Ovary (tissue), 10 donors: ENCODE measurements at places on chromosomes 4 and X. TPM values are rescaled to one million over a fixed set of nuclear protein-coding genes. Genes with fewer than 3 reads are reported as not detected.

DNA sequence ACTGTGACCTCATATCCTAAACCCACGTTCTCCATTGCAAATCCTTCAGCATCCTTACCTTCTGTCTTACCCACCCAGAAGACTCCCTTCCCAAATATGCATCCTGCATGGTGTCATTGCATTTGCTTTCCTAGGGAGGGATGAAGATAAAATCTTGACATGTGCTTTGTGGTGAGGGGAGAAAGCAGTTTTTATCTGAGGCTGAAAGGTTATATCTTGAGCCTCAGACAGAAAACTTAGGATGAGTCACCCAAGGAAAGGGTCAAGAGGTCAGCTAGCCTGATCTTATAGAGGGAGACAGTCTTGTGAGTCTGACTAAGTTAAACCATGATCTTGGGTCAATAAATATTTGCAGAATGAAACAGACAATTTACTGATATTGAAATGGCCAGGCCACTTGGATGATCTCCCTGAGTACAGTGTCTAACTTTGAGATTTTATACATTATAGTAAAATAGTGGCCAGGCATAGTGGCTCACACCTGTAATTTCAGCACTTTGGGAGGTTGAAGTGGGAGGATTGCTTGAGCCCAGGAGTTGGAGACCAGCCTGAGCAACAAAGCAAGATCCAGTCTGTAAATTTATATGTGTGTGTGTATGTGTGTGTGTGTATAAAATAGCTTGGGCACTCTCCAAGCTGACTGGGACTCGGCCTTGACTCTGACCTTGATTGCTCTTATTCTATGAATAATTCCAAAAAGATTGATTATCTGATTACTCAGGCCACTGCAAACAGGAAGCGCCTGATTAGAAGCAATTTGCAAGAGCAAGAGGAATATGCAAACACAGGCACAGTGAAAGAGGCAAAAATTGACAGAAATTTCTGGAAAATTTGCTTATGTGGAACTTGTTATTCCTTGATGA, 15.4 kb upstream of the FAM9C start:
- no peak for DNase-seq

The RHOXF2B gene
- 0.17 TPM for polyA plus RNA-seq

The ZFYVE28 gene
- polyA plus RNA-seq, result 1.3 TPM

GRCh38 chr4:125368146-125368545, 53.4 kb downstream of the FAT4 start:
- DNase-seq, result no peak

DNA sequence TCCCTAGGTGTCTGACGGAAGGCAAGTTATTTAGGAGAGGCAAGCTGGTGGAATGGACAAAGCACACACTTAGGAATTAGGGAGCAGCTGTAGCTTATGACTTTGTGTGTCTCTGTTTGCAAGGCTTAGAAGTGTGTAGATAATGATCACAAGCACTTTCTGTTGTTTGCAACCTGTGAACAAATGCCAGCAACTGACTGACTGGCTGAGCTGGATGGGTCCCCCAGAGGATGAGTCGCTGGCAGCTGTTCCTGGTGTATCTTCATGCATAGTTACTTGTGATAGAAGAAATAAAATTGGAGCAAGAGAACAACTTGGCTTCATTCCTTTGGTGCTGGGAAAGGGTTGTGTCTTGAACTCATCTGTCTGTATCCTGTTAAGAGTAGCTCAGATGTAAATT, 64.2 kb upstream of the BEND4 start:
- no peak for DNase-seq

DNA sequence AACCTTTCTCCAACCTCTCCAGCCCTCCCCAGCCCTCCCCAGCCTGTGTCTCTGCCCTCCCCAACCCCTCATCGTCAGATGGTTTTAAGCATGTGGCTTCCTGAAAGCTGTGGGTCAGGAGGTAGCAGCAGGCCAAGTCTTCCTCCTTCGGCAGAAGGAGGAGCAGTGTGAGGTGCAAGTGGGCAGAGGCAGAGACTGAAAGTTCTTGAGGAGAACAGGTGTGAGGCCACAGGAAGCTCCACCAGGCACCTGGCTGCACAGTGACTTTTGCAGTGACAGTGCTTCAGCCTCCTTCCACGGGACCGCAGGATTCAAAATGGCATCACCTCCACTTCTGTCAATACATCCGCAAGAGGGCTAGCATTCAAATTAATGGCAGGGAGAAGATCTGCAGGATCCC, 203.9 kb upstream of the LEF1 start:
- DNase-seq, result no peak

DNA sequence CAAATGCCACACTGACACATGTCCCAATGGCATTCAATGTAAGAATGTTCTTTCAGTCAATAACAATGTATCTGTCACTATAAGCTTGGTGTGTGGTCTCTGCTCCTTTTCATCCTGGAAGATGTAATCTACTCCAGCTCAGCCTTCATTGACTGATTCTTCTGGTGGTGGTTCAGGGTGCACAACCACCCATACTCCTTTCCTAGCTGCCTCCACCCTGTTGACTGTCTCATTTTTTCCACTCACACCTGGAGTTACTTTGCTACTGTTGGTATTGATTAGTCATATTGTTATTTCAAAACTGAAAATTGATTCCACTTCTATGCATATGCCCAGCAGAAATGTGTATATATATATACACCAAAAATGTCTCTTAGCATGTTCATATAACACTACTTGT, 140.5 kb downstream of the ASB9 start:
- DNase-seq, result no peak

GRCh38 chrX:155333544-155334100, 792 bp downstream of the CLIC2 start:
- no peak for DNase-seq

The SHROOM4 gene
- polyA plus RNA-seq, result 4.9 TPM
